ENCODE measurements at places on chromosomes 6 and 20.

GRCh38 chr6:160088069-160088783, 33.4 kb upstream of the SLC22A1 start:
- no peak for DNase-seq

DNA sequence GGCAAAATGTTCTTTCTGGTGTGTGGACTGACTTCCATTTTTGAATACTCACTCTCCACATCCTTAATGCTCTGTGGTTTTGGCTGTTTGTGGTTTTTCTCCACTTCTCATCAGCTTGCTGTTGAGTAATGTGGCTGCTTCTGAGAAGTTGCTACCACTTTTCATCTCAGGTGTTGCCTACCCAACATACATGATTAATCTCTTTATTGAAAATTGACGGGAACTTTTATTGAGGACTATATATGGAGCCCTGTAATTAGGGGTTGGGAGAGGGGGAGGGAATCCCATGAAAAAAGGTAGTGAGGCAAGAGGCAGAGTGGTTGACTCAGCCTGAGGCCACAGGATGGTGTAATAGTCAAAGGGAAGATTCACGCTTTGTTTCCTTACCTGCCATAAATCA, 17.6 kb downstream of the IL22RA2 start:
- DNase-seq = peak; percentile 75

- DNase-seq = no peak
Measured at GRCh38 chr20:53948383-53949318, 121.7 kb downstream of the BCAS1 start.

- DNase-seq = no peak
Measured at GRCh38 chr20:36823121-36823520, 49.6 kb upstream of the DSN1 start.

GRCh38 chr6:157326979-157327378, 3.7 kb upstream of the TMEM242 start:
- no peak for DNase-seq

GRCh38 chr20:61203320-61203719, 48.7 kb upstream of the CDH4 start:
- DNase-seq = no peak

- DNase-seq = peak; percentile 77
Measured at GRCh38 chr20:58651946-58652605, 993 bp downstream of the STX16 start.

- no peak for DNase-seq
Measured at GRCh38 chr20:57902473-57902872, 192.7 kb upstream of the PMEPA1 start.

DNA sequence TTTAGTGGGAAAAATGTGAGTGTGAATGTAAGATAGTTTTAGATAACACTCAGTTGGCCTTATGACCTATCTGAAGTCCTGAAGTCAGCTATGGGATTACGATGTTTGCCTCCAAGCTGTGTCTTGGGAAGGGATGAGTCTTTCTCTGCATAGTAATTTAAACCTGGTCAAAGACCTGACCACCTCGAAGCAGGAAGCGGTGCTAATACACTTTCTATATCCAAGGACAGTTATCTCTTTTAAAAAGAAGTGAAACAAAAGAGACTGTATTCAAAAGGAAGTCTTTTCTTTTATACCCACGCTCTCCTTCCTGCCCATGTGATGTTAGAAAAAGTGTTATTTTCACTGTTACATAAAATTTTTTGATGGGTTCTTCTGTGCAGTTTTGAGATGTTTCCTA, 94.9 kb downstream of the JARID2 start:
- DNase-seq = no peak

- DNase-seq = no peak
Measured at GRCh38 chr6:467671-468082, 76.1 kb downstream of the IRF4 start.

DNA sequence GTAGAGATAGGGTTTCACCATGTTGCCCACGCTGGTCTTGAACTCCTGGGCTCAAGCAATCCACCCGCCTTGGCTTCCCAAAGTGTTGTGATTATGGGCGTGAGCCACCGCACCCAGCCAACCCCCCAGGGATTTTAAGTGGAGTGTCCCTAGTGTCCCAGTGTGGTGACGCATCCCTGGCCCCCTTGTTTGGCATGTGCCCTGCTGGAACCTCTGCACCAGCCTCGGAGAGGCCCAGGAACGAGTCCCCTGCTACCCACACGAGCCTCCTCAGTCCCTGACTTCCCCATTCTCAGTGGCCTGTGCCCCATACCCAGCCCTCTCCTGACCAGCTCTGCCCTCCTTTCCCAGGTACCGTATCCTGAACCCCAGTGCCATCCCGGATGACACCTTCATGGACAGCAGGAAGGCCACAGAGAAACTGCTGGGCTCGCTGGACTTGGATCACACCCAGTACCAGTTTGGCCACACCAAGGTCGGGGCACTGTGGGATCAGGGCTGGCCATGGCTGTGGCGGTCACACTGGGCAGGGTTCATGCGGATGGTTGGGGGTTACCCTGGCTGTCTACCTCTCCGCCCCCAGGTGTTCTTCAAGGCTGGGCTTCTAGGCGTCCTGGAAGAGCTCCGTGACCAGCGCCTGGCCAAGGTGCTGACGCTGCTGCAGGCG, 37.2 kb downstream of the MYH7B start:
- no peak for DNase-seq

DNA sequence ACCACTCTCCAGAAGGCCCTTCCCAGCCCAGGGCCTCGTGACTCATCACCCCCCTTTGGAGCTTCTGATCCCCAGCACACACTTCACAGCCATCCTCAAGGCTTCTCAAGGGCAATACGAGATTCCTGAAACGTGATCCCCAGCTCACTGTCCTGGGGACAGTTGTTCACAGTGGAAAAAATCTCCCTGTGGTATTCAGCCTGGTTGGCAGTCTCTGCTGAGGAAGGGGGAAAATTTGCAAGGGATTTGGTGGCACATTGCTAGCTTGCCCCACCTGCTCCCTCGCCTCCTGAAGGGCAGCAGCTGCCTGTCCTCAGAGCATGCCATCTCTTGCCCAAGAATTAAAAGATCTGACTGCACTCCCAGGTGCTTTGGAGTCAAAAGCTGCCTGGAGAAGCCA, 20.7 kb upstream of the PKHD1 start:
- no peak for DNase-seq

- DNase-seq = no peak
Measured at GRCh38 chr6:161195386-161195785, 78.5 kb downstream of the AGPAT4 start.

GRCh38 chr6:21529431-21529830, 64.1 kb upstream of the SOX4 start:
- no peak for DNase-seq

DNA sequence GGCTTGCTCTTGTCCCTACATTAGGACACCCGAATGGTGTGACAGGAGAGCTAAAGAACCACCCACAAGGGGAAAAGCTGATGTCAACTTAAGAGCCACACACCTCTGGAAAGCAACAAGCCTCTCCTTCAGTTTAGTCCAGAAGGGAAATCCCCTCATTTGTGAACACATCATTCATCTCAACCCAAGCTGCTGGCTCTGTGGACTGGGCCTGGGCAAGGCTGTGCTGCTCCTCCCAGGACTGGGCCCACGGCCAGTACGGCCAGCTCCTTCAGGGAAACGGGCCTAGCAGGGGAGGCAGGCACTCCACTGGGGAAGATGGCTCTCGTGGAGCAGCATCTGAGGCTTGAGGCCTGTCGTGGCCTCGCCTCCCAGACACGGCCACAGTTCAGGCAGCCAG, 12.8 kb upstream of the SLC4A11 start:
- no peak for DNase-seq

DNA sequence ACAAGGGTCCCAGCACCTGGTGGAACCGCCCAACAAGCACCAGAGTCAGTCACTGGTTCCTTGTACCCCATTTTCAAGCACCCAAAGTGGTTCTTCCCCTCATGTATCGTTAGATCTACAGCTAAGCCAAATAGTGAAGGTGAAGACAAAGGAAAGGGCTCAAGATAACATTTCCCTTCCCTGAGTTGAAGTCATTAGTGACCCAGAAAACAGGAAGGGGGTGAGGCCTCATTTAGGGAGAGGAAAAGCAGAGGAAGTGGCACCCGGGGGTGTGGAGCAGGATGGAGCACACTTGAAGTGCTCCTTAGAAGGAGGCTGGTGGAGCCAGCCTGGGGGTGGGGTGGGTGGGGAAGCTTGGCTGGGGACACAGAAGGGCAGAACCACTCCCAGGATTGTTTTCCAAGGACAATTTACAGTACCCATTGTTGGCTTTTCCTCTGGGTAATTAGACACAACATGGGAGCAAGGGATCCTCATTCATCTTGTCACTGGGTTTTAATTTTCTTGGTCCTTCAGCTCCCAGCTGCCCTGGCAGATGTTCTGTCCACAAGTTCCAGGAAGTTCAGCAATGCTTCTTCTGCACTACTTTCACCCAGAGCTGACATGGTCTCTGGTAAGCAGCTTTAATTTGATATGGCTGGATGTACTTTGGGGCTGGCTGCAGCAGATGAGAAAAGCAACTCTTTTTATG, 73.3 kb upstream of the CD93 start:
- no peak for DNase-seq

DNA sequence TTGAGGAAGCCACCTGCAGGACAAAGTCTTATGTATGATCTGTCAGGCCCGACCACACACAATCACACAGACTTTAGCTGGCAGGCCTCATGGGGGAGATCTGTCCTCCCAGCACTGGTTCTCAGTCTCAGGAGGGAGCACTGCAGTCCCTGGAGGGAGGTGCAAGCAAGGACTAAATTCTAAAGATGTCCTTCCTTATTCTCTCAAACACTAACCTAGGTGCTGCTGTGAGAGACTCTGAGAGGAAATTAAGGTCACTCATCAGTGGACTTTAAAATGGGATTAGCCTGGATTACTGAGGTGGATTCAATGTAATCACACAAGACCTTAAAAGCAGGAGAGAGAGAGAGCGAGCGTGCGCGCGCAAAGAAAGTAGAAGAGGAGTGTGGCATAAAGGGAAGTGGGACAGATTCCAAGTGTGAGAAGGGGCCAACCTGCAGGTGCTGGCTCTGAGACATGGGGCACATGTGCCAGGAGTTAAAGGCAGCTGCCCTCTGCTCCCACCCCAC, 14.3 kb downstream of the GLO1 start:
- DNase-seq = no peak

DNA sequence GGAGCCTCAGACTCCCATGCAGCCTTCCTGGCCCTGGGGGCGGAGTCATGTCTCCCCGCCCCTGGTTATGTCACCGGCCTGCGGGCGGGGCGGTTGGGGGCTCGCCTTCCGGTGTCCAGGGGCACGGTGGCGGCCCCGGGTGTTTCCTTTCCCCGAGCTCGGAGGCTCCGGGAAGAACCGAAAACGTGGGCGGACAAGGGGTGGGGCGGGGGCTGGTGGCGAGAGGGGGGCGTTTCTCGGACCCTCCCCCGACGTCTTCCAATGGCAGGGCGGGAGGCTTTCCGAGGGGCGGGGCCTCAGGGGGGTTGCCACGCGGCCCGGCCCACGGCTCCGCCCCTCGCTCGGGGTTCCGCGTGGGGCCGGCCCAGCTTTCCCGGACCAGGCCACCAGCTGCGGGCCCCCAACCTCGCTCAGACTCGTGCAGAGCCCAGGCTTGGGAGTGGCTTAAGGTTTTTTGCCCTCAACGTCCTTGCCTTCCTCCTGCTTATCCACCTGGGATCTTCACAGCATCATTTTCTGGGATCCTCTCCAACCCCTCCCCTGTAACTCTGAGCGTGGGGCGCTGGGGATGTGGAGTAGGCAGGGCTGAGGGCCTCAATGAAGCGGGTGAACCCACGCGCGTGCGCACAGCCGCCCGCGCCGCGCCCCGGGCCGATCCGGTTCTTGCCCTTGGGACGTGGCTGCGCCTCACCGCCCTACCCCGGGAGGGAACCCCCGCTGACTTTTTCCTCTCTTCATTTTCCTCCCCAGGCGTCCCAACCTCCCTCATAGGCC, 2.1 kb upstream of the NRN1 start:
- DNase-seq = no peak

DNA sequence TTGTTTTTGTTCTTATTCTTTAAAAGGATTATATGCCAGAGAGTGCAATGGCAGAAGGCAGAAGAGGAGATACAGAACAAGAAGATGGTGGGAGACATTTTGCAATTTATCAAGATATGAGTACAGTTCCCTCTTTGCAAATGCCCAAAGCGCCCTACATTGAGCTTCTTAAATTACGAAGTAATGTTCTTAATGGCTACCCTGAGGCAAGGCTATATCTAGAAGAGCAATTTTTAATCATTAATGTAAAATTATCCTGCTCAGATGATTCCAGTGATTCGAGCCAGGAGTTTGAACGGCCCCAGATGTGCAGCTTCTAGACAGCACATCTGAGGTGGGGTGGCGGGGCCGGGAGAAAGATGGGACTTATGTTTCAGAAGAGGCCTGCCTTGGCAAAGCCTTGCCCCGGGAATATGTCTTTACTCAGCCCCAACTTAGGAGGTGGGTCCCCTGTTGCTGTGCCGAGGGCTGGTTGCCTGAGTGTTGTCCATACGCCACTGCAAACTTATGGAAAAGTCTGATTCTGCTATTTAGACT, 84.9 kb upstream of the MLN start:
- DNase-seq = no peak

- no peak for DNase-seq
Measured at GRCh38 chr6:80134065-80134464, 27.6 kb downstream of the BCKDHB start.

DNA sequence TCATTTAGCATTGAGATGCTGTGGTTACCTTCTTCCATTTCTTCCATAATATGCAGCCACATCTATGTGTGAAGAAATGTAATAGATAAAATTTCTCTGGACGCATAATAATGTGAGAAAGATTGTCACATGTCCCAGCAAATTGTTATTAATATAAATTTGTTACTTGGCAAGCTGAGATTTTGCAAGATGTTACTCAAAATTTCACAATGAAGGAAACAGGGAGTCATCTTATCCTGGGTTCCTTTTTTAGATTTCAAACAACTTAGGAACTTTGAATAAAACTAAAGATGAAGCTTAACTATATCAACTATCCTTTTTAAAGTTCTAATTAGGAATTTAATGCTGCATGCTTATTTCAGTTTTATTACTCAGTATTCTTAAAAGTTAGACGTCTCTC, 3.6 kb downstream of the ESR1 start:
- DNase-seq = no peak

DNA sequence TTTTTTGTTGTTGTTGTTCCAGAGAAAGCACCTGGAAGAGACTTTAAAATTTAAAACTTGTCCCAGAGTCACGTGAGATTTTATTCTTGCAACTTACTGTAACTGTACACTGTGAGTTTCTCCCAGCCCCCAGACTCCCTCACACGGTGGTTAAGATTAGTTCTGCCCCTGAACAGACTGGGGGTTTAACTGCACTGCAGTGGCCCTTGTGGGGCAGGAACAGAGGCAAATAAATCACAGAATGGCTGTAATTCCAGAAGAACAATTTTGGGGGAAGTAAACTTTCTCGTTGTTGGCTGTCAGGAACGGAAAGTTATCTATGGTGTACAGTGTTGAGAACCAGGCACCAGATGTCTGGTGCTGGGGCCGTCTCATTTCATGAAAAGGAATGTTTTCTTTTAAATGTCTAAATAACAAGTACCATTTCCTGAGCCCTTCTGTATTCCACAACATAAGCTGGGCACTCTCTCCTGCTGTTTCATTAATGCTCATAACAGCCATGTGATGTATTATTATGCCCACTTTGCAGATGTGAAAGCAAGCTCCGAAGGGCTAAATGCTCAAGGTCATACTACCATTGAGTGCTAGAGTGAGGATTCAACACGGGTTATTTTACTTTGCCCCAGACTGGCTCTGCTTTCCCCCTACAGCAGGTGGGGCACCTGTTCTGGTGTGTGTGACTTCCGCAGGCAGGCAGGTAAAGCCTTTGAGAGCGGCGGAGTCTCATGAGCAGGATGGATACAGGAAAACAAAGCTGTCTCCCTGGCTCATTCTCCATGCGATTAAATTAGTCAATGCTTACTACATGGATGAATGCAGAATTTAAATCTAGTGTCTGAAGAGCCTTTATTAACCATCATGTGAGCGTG, 30.5 kb downstream of the CNKSR3 start:
- no peak for DNase-seq

Measured in immature natural killer cell (primary cell).